Retina (tissue), 1 donor: ENCODE measurements at places on chromosomes 16 and 17.

GRCh38 chr17:56847106-56847505, 13.2 kb downstream of the DGKE start:
- no peak for DNase-seq

DNA sequence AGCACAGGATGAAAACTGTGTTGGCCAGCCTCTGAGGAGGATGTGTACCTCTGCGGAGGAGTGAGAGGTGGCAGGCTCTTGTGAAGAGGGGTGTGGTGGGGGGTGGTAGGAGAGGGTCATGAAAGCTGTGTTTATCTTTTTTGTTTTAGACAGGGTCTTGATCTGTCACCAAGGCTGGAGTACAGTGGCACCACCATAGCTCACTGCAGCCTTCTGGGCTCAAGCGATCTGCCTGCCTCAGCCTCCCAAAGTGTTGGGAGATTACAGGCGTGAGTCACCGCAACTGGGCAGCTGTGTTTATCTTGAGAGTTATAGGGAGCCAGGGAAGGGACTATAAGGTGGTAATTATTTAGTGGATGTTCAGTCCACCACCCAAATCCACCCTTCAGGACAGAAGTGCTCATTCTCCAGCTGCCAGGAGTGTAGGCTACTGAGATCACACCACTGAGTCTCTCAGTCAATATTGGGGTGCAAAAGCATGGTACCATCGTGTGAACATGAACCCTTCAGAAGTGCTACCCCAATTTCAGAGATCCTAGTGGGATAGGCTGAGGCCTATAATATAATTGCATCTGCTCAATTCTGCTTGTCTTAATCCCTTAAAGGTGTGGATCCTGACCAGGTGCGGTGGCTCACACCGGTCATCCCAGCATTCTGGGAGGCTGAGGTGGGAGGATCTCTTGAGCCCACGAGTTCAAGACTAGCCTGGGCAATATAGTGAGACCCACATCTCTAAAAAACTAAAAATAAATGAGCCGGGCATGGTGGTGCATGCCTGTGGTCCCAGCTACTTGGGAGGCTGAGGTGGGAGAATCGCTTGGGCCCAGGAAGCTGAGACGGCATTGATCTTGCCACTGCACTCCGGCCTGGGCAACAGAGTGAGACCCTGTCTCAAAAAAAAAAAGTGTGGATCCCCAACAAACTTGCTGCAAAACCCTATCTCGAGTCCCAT, 788 bp upstream of the EXOC3L1 start:
- no peak for DNase-seq

- no peak for DNase-seq
Observed at GRCh38 chr16:67571464-67571863, 9.1 kb downstream of the CTCF start.

DNA sequence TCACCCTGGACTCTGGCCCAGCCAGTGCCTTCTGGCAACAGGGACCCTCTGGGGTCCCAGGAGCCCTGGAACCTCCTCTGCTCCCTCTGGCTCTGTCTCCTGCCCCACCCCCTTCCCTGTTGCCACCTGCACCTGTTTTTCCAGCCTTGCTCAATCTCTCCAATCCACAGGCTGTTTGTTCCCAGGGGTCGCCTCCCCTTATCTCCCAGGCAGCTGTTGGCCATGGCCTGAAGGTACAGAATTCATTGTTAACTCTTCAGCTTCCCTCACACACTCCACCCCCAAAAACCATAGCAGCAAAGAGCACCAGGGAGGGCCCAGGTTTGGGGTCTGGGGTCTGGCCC, 39.3 kb upstream of the TOB1 start:
- no peak for DNase-seq

GRCh38 chr16:75342308-75342811, 90.9 kb upstream of the BCAR1 start:
- DNase-seq: no peak
